ENCODE measurements at places on chromosomes 16 and 17. TPM values are rescaled to one million over a fixed set of nuclear protein-coding genes. Genes with fewer than 3 reads are reported as not detected.

EME2 gene
- total RNA-seq: 47.9 TPM

KIF19 gene
- 0.72 TPM for total RNA-seq

TEKT5 gene
- total RNA-seq: 0.31 TPM

BEAN1 gene
- 0.18 TPM for total RNA-seq

PROCA1 gene
- total RNA-seq: 48.8 TPM

ACAP1 gene
- 8.4 TPM for total RNA-seq

KRT12 gene
- total RNA-seq: not detected

HNF1B gene
- total RNA-seq: 44.6 TPM

CIITA gene
- total RNA-seq: not detected

MON1B gene
- 43.6 TPM for total RNA-seq

NR1D1 gene
- 4.1 TPM for total RNA-seq

CIBAR2 gene
- not detected for total RNA-seq

DPEP1 gene
- total RNA-seq: 0.88 TPM

HES7 gene
- total RNA-seq: not detected

ALOX12 gene
- 1.5 TPM for total RNA-seq

TP53TG3 gene
- total RNA-seq: not detected

RASD1 gene
- total RNA-seq: 6.2 TPM

TOX3 gene
- total RNA-seq: 5.5 TPM

PGAP6 gene
- total RNA-seq: 79.1 TPM

ZSCAN10 gene
- 70.0 TPM for total RNA-seq

TAT gene
- total RNA-seq: 0.07 TPM

C16orf54 gene
- total RNA-seq: not detected

DNAAF1 gene
- 0.59 TPM for total RNA-seq

TBC1D26 gene
- 5.3 TPM for total RNA-seq

HBA2 gene
- total RNA-seq: not detected

RTN4RL1 gene
- 18.2 TPM for total RNA-seq

PRSS36 gene
- total RNA-seq: 0.22 TPM

GAS2L2 gene
- total RNA-seq: 0.17 TPM

HCRT gene
- total RNA-seq: not detected

SLC5A10 gene
- total RNA-seq: 0.29 TPM

CHAD gene
- total RNA-seq: 0.15 TPM

KRTAP2-1 gene
- total RNA-seq: not detected

C1QTNF8 gene
- 0.15 TPM for total RNA-seq

ABCC12 gene
- total RNA-seq: 1.1 TPM

SLFN11 gene
- 0.14 TPM for total RNA-seq

CACNG3 gene
- not detected for total RNA-seq

SLC6A2 gene
- 1.2 TPM for total RNA-seq

CD300A gene
- 28.2 TPM for total RNA-seq

DUS1L gene
- total RNA-seq: 56.1 TPM

Data from endodermal cell (in vitro differentiated cells).